Iris pigment epithelial cell (primary cell): ENCODE measurements at places on chromosomes 4 and X.

GRCh38 chrX:34909151-34909550, 33.4 kb upstream of the FAM47B start:
- DNase-seq: no peak

GRCh38 chr4:185261946-185262345, 52.5 kb downstream of the SNX25 start:
- peak; percentile 49 for DNase-seq

DNA sequence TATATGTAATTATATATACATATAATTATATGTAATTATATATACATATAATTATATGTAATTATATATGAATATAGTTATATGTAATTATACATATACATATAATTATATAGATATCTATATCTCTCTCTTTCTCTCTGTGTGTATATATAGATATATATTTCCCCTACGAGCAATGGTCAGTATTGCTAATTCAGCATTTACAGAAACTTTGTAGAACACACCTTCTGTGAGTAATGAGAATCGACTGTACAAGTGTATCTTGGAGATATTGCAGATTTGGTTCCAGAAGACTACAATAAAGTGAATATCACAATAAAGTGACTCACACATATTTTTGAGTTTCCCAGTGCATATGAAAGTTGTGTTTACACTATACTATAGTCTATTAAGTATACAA, 33.7 kb downstream of the GALNTL6 start:
- no peak for DNase-seq

DNA sequence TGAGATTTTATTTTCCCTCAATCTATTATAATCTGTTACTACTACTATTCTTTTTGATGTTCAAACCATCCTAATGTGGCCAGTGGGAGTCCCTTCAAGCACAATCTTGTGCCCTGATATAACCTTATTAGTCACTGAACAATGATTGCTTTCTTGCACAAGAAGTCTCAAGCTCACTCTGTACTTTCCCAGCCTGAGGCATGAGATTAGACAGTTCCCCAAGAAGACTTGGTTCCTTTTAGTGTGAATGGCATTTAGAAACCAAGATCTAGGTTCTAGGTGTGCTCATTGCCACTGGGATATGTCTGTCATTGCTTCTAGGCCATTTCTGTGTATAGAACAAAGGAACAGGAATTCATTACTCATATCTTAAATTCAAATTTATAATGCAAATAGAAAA, 28.0 kb upstream of the RBM41 start:
- peak; percentile 42 for DNase-seq

DNA sequence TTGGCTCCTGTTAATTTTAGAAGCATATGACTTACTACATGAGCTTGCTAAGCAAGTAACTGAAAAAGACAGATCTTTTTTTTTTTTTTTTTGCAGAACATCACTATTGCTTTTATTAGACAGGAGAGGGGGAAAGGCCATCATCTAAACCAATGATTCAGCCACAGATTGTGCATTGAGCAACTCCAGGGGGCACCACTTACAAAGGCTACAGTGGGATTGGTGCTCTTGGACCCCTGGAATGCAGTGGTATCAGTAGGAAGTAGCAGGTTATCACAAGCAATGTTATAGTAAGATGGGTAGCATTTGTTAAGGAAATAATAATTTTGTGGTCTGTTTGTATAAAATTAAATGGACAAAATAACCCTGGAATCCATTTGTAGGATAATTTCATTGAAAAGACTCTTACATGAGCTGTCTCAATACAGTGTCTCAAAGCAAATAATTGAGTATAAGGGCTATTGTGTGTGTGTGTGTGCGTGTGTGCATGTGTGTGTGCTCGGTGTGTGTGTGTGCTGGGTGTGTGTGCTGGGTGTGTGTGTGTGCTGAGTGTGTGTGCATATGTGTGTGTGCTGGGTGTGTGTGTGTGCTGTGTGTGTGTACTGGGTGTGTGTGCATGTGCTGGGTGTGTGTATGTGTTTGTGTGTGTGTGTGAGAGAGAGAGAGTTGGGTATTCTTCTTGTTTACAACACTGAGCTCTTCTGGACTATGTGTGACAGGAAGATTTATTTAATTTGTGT, 296.3 kb downstream of the PCDH7 start:
- no peak for DNase-seq

GRCh38 chr4:74175379-74175778, 17.5 kb downstream of the MTHFD2L start:
- no peak for DNase-seq

- DNase-seq: no peak
Measured at GRCh38 chr4:1177274-1178141, 5.1 kb upstream of the SPON2 start.

DNA sequence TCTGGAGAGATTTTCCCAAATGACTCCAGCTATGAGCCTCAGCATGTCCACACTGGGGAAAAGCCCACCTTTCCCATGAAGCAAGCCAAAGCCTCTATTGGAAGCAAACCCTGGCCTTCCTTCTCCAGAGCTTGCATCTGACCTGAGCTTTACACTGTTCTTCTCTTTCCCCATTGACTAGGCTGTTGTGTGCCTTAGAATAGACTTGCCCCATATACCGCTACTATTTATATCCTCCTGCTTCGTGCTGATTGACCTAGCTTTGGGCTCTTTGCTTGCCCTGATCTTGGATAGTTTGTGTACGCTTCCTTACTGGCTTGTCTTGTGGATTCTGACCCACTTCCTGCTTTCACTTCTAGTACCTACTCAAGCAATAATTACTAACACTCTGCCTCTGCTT, 30.9 kb downstream of the FAM9B start:
- no peak for DNase-seq

- DNase-seq: no peak
Measured at GRCh38 chr4:88327665-88328064, 43.3 kb upstream of the PPM1K start.

DNA sequence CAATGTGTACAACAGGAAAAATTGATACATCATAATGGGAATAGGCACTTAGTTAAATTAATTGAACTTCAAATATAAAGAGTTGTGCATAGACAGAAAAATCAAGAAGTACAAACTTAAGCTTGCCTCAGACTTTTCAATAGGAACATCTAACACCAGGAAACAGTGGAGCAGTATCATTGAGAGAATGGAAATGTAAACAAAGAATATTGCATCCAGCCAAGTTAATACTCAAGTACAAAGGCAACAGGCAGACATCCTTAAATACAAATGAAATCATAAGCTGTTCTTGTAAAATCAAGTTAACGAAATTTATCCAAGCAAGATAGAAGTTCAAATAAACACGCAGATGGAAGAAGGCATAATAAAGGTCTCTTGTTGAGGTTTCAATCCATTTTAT, 71.2 kb upstream of the TLR2 start:
- no peak for DNase-seq

GRCh38 chr4:10635091-10635490, 49.5 kb downstream of the CLNK start:
- DNase-seq: no peak

DNA sequence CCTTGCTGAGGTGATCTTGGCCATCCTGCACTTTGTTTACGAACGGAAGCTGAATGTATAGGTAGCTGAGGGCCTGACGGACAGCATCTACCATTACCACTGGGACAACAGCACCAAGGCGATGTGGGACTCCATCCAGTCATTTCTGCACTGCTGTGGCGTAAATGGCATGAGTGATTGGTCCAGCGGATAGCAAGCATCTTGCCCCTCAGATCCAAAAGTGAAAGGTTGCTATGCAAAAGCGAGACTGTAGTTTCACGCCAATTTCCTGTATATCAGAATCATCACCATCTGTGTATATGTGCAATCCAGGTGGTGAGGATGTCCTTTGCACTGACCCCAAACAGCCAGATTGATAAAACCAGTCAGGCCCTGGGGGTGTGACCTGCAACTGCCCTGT, 4.2 kb upstream of the PYURF start:
- DNase-seq: no peak

GRCh38 chr4:113256946-113257345, 207.5 kb downstream of the ANK2 start:
- DNase-seq: no peak

DNA sequence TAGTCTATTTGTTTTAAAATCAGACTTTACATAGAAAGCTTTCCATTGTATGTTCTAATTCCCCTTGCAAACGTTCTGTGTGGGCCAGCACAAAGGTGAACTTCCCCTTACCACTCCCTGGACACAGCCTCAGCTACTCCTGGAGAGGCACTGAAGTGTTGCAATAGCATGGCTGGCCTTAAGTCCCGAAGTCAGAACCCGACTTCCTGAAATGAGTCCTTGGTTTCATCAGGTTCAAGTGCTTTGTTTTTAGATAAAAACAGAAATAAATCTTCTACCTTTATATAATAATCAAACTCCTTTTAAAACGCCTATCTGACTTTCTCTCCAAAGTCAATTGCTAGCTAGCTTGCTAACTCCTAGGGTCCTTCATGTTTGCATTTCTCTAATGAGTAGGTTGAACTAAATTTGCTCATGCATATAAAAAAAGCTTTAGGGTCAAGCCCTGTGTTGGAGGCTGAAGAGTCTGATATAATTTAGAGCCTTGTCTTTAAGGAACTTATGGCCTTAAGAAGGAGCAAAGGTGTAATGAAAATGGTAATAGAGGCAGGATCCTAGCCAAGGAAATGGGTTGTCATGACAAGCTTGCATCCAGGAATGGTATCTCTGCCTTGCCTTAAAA, 9.0 kb downstream of the BMP3 start:
- peak; percentile 32 for DNase-seq

GRCh38 chr4:29853833-29854232, 866.3 kb upstream of the PCDH7 start:
- no peak for DNase-seq

DNA sequence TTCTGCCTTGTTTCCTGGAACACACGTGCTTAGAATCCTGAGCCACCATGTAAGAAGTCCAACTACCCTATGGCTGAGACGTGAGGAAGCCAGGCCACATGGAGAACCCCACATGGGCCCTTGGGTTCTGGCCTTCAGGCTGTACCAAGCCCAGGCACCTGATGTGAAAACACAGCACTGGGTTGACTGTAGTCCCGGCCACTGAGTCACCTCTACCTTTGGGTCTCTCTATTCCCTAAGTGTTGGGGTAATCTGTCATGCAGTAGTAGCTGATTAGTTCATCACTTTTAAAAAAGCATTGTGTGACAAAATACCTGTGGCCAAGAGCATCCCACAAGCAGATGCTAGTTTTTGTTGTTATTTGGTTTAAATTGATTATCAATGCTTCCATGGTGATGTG, 24.3 kb downstream of the CFAP97 start:
- no peak for DNase-seq

- no peak for DNase-seq
Measured at GRCh38 chr4:171025776-171026175, 787.4 kb upstream of the GALNTL6 start.

GRCh38 chr4:152961014-152961772, 25.1 kb downstream of the FHDC1 start:
- DNase-seq: no peak

DNA sequence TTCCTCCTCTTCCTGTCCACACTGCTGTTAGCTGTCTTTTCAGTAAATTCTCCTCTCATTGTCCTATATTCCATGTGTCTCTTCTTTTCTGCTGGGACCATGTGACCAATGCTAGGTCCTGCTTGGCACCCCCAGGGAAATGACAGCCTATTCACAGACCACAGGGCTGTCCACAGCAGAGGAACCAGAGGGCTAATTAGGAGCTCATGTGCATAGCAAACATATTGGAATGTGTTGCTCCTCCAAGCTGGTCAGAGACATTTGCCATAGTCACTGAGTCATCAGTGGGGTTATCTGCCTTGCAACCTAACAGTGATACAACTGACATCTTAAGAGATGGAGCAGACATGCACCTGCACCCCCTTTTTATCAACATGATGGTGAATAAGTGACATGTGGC, 67.9 kb upstream of the PUDP start:
- DNase-seq: peak; percentile 10

DNA sequence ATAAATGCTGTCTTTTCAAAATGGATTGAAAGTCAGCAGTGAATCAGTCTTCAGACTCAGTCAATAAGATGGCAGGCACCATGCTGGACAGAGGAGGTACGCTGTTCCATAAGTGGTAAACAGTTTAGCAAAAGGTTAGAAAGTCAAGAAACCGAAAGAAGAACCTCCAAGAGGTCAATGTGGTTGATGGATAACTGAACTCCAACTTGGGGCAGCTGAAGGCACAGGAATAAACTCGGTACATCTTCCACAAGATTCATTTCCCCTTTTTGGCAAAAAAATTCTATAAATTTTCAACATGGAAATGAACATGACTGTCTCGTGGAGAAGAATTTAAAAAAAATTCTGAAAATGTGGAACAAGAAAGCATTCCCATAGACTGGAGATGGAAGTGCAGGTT, 18.4 kb upstream of the SEL1L3 start:
- DNase-seq: no peak

DNA sequence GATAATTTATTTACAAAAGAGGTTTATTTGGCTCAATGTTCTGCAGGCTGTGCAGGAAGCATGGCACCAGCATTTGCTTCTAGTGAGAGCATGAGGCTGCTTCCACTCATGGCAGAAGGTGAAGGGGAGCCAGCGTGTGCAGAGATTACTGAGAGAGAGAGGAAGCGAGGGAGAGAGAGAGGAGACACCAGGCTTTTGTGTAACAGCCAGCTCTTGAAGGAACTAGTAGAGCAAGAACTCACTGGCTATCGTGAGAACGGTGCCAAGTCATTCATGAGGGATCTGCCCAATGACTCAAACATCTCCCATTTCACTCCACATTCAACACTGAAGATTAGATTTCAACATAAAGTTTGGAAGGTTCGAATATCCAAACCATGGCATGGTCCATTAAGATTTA, 12.7 kb downstream of the GUCY1A1 start:
- peak; percentile 90 for DNase-seq

DNA sequence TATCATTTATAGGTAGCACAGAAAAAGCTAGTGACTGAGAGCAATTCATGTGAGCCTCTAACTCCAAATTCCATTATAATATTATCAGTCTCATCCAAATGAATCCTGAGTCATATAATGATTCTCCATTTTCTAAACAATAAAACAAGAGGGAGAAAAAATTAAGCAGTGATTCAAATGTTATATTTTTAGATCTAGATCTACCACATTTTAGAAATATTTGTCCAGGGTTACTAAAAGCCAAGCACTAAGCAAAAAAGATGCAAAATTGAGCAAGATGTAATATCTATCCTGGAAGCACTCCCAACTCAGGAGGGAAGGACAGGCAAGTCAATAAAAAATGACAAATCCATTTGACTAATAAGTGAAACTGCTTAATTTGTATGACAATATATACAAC, 172.8 kb downstream of the FBXW7 start:
- DNase-seq: peak; percentile 31

GRCh38 chr4:1490011-1490653, 83.9 kb upstream of the NKX1-1 start:
- no peak for DNase-seq

DNA sequence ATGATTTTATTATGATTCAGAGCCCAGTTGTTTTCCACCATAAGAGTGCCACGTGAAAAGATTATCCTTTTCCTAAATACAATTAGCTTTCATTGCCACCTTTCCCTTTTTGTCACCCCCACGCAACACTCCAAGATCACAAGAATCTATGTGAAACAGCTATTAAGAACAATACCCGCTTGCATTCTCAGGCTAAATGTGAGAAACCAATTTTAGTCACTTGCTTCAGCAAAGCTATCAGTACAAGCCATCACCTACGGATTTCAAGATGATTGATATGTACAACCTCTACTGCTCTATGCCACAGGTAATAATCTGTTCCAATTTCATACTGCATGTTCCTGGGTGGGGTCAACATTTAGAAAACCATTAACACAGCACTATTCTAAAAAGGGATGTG, 2.5 kb downstream of the ATP11C start:
- DNase-seq: no peak
